ENCODE measurements at places on chromosomes 4 and X. TPM values are rescaled to one million over a fixed set of nuclear protein-coding genes. Genes with fewer than 3 reads are reported as not detected.

- no peak overlapping the region for H3K27ac ChIP-seq
- H3K4me1 ChIP-seq: no peaks in the 10 kb centered on the region
- no peaks in the 10 kb centered on the region for H3K36me3 ChIP-seq
- no peak for DNase-seq
- no peak overlapping the region for H3K4me3 ChIP-seq
Measured at GRCh38 chr4:34202154-34202553, 2042.2 kb downstream of the ARAP2 start.

- peak; percentile 7 for DNase-seq
- H3K4me3 ChIP-seq: peak overlapping the region; percentile 88
- no peak overlapping the region for H3K27ac ChIP-seq
- peaks cover 22% of the 10 kb centered on the region for H3K4me1 ChIP-seq
- peaks cover 51% of the 10 kb centered on the region for H3K27me3 ChIP-seq
Measured at GRCh38 chr4:180059216-180059881, 2183.9 kb upstream of the TENM3 start.

GRCh38 chr4:1720163-1720983 lies 750 bp downstream of the TMEM129 start:
- H3K27me3 ChIP-seq: no peaks in the 10 kb centered on the region
- peak overlapping the region; percentile 81 for H3K4me3 ChIP-seq
- peak; percentile 27 for DNase-seq

- H3K4me1 ChIP-seq: no peaks in the 10 kb centered on the region
- no peak overlapping the region for H3K27ac ChIP-seq
- H3K27me3 ChIP-seq: no peaks in the 10 kb centered on the region
- H3K36me3 ChIP-seq: no peaks in the 10 kb centered on the region
- DNase-seq: no peak
Measured at GRCh38 chrX:5474282-5474681, 754.4 kb downstream of the NLGN4X start.

DNA sequence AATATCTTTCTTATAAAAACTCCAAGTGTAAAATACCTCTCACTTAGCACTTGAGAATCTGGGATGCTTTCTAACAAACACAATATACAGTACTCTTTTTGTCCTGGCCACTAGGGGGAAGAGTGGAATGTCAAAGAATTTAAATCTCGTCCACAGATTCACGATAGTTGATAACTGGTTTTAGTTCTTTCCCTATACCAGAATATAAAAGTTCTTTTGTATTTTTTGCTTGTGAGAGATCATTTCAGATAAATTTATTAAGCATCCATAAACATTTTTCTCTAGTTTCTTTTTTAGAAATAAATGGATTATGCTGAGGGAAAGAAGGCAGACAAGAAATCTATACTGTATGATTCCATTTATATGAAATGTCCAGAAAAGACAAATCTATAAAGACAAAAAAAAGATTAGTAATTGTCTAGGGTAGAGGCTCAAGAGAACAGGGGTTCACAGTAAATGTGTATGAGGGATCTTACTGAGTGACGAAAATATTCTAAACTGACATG lies 50.4 kb downstream of the MGARP start:
- H3K27ac ChIP-seq: no peak overlapping the region
- DNase-seq: peak; percentile 33
- no peaks in the 10 kb centered on the region for H3K27me3 ChIP-seq
- H3K36me3 ChIP-seq: no peaks in the 10 kb centered on the region
- H3K4me3 ChIP-seq: no peak overlapping the region
- H3K4me1 ChIP-seq: peaks cover 11% of the 10 kb centered on the region

GRCh38 chr4:69362351-69362750 lies 82.1 kb downstream of the UGT2B28 start:
- no peaks in the 10 kb centered on the region for H3K4me1 ChIP-seq
- H3K36me3 ChIP-seq: no peaks in the 10 kb centered on the region
- H3K27me3 ChIP-seq: no peaks in the 10 kb centered on the region
- no peak overlapping the region for H3K4me3 ChIP-seq
- no peak for DNase-seq

GRCh38 chr4:183602557-183603027 lies 56.4 kb downstream of the RWDD4 start:
- H3K4me3 ChIP-seq: no peak overlapping the region
- DNase-seq: no peak
- no peaks in the 10 kb centered on the region for H3K4me1 ChIP-seq

- DNase-seq: no peak
- H3K4me1 ChIP-seq: no peaks in the 10 kb centered on the region
- H3K27me3 ChIP-seq: no peaks in the 10 kb centered on the region
Measured at GRCh38 chrX:114841051-114841450, 176.4 kb downstream of the IL13RA2 start.

DNA sequence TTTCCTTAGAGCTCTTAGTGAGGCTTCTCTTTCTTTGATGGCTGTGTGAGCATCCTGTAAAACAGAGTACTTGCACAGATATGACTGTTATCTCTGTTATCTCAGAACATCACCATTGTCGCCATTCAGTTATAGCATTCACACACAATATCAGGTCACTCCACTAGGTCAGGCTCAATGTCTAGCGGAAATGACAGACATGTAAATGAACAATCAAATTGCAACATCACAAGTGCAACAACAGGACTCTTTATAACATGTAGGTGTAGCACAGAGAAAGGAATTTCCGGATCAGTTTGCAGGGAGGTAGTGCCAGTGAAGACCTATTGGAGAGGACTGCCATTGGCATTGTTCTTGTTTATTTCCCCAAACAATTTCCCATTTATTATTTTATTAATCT lies 43.2 kb upstream of the IGSF1 start:
- no peaks in the 10 kb centered on the region for H3K36me3 ChIP-seq
- H3K27ac ChIP-seq: no peak overlapping the region
- H3K27me3 ChIP-seq: no peaks in the 10 kb centered on the region
- no peak for DNase-seq
- no peak overlapping the region for H3K4me3 ChIP-seq
- H3K4me1 ChIP-seq: no peaks in the 10 kb centered on the region

DNA sequence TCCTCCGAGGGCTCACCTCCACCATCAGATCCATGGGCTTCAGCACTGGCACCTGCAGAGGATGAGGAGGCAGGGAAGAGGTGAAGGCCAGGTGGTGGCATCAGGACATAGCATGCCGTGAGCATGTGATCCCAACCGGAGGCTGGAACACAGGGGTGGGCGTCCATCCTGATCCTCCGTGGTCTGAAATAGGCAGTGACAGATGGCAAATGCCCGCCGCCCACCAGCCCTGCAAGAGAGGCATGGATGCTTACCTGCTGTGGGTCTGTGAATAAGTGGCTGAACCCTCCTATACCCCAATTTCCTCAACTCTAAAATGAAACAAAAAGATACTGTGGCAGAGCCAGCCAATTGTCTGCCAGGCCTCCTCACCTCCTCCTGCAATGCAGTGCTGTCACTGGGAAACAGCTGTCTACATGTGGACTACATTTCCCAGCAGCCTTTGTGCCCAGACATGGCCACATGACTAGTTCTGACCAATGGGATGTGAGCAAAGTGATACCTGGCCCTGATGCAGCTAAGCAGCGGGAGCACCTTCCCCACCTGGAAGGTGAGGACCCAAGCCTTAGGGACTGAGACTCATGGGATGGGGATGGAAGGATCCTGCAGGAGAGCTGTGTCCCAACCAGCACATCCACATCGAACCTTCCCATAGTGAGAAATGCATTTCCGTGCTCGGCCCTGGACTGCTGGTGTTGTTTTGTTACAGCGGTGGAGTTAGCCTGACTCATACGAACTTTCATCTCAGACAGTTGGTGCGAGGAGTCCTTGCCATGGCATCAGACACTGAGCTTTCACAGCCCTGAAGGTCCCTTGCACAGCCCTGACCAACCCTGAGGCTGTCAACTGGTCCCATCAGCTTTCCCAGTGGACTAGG lies 99.5 kb downstream of the PPP2R2C start:
- H3K27me3 ChIP-seq: peaks cover 4% of the 10 kb centered on the region
- DNase-seq: no peak
- H3K36me3 ChIP-seq: no peaks in the 10 kb centered on the region
- no peak overlapping the region for H3K27ac ChIP-seq
- no peak overlapping the region for H3K4me3 ChIP-seq
- no peaks in the 10 kb centered on the region for H3K4me1 ChIP-seq

- H3K27ac ChIP-seq: no peak overlapping the region
- H3K36me3 ChIP-seq: no peaks in the 10 kb centered on the region
- no peak for DNase-seq
- no peak overlapping the region for H3K4me3 ChIP-seq
- no peaks in the 10 kb centered on the region for H3K27me3 ChIP-seq
Measured at GRCh38 chr4:188082796-188083195, 26.6 kb downstream of the TRIML2 start.

DNA sequence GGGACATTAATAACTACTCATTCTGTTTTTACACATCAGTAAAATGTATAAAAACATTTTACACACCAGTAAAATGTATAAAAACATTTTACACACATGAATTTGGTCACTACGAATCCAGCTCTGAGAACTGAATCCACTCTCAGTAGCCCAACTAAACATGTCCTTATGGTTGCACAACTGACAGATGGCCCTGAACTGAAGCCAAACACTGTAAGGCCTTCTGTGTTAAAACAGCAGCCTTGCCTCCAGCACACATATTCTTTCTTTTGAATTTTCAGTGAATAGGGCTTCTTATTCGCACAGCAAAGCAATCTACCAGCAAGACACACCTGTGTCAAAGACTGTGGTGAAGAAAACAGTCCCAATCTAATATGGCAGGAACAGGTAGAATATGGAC lies 169.9 kb upstream of the FMR1 start:
- H3K4me3 ChIP-seq: no peak overlapping the region
- no peak for DNase-seq
- no peaks in the 10 kb centered on the region for H3K4me1 ChIP-seq

GRCh38 chrX:50726296-50726695 lies 87.7 kb downstream of the SHROOM4 start:
- no peak for DNase-seq
- H3K4me3 ChIP-seq: no peak overlapping the region
- H3K4me1 ChIP-seq: no peaks in the 10 kb centered on the region
- no peaks in the 10 kb centered on the region for H3K36me3 ChIP-seq

DNA sequence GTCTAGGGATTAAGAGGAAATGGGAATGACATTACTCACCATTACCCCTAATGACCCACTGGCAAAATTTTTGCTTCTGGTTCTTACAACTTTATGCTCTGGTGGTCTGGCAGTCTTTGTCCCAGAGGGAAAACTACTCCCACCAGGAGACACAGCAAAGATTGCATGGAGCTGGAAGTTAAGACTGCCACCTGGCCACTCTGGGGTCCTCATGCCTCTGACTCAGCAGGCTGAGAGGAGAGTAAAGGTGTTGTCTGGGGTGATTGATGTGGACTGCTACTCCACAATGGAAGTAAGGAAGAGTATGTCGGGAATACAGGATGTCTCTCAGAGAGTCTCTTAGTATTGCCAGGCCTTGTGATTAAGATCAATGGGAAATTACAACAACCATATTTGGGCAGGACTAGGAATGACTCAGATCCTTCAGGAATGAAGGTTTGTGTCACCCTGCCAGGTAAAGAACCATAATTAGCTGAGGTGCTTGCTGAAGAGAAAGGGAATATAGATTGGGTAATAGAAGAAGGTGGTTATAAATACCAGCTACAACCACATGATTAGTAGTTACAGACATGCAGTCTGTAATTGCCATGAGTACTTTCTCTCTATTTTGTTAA lies 215.5 kb downstream of the GPAT3 start:
- no peak for DNase-seq
- peaks cover 16% of the 10 kb centered on the region for H3K27me3 ChIP-seq
- no peak overlapping the region for H3K4me3 ChIP-seq
- H3K36me3 ChIP-seq: no peaks in the 10 kb centered on the region
- no peak overlapping the region for H3K27ac ChIP-seq
- H3K4me1 ChIP-seq: no peaks in the 10 kb centered on the region

GRCh38 chr4:76948443-76949275 lies 893 bp upstream of the SEPTIN11 start:
- H3K27ac ChIP-seq: peak overlapping the region; percentile 27
- peak overlapping the region; percentile 93 for H3K4me3 ChIP-seq
- DNase-seq: peak; percentile 73

DNA sequence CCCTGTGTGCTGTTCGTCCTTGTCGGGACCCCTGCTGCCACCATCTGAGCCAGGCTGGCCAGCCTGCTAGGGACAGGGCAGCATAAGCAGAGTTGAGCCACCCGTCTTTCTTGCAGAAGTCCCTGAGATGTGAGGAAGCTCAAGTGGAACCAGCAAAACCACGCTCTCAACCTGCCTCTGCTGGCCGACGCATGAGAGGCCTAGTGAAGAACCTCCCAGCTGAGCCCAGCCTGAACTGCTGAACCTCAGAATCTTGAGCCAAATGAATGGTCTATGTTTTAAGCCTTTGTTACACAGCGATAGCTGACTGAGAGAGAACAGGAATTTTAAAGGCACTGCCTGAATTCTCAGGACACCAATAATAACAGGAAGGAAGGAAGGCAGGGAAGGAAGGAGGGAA lies 98.9 kb upstream of the ADRA2C start:
- no peaks in the 10 kb centered on the region for H3K4me1 ChIP-seq
- DNase-seq: no peak
- no peaks in the 10 kb centered on the region for H3K36me3 ChIP-seq
- no peak overlapping the region for H3K4me3 ChIP-seq

- no peak overlapping the region for H3K27ac ChIP-seq
- no peak overlapping the region for H3K4me3 ChIP-seq
- H3K36me3 ChIP-seq: no peaks in the 10 kb centered on the region
- H3K4me1 ChIP-seq: no peaks in the 10 kb centered on the region
- no peaks in the 10 kb centered on the region for H3K27me3 ChIP-seq
Measured at GRCh38 chrX:155957843-155958242, 39.7 kb upstream of the IL9R start.

DNA sequence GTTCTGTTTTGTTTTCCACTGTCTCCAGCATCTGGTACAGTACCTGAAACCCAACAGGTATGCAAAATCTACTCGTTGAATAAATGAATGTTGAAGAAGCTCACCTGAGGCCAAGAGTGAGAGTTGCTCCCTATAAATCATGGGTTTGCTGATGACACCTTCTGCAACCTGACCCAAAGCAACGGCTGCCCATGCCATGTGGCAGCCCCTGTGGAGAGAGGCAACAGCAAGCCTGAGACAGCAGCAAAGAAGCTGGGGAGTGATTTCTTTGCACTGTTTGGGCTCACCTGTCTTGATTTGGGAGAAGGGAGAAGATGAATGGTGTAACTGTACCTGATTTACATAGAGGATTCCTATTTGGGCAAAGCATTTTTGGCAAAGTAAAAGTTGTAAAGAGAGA lies 119.8 kb upstream of the GPC4 start:
- DNase-seq: no peak
- no peak overlapping the region for H3K27ac ChIP-seq
- H3K4me3 ChIP-seq: no peak overlapping the region
- H3K4me1 ChIP-seq: no peaks in the 10 kb centered on the region
- H3K36me3 ChIP-seq: no peaks in the 10 kb centered on the region
- no peaks in the 10 kb centered on the region for H3K27me3 ChIP-seq

GRCh38 chr4:80751200-80751599 lies 279.3 kb upstream of the BMP3 start:
- H3K4me3 ChIP-seq: no peak overlapping the region
- H3K4me1 ChIP-seq: no peaks in the 10 kb centered on the region
- H3K27me3 ChIP-seq: no peaks in the 10 kb centered on the region

- no peaks in the 10 kb centered on the region for H3K27me3 ChIP-seq
- no peak overlapping the region for H3K4me3 ChIP-seq
- H3K4me1 ChIP-seq: no peaks in the 10 kb centered on the region
- H3K36me3 ChIP-seq: no peaks in the 10 kb centered on the region
Measured at GRCh38 chrX:132908891-132909290, 49.5 kb downstream of the HS6ST2 start.

The XPNPEP2 gene
- not detected for polyA plus RNA-seq

The PNCK gene
- not detected for polyA plus RNA-seq

The IL13RA2 gene
- not detected for polyA plus RNA-seq

The MSMO1 gene
- polyA plus RNA-seq: 14.3 TPM

The USP51 gene
- 0.65 TPM for polyA plus RNA-seq

The DDIT4L gene
- not detected for polyA plus RNA-seq

The HTN3 gene
- not detected for polyA plus RNA-seq

The CHRNA9 gene
- polyA plus RNA-seq: not detected

The LNX1 gene
- polyA plus RNA-seq: 0.43 TPM

All from naive B cell (primary cell).